GDM1 (cell line): ENCODE measurements at places on chromosomes 3 and 15.

DNA sequence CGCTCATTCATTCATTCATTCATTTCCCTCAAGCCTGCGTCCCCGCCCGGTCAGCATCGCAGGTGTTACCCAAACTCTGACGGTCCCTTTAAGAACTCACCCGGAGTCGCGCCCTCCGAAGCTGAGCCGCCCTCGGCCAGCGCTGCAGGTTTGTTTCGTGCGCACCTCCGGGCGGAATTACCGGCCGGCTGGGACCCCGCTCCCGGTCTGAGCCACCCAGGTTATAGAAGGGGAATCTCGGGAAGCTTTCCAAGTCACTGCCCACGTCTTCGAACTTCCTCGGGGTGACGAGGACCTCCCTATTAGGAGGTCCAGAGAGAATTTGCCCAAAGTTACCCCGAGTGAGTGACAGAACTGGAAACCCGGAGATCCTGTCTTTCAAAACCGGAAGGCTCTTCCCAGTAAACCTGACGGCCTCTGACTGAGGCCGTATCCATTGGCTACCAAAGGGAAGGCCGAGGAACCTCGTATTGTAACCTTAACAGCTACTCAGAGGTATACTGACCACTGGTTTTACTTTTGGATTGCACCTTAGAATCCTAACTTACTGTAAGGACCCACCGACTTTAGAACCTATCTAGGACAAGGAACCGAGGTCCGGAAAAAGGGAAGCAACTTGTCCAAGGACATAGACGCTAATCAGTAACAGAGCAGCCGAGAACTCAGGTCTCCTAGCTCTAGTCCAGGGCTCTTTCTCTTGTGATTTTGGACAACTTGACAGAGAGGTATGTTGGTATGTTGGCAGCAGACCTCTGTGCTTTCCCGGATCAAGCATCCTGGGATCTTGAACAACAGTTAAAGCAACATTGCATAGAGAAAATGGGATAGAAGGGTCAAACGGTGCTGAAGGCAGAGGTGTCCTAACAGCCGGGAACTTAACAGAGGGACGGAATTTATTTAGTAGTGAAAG is 788 bp upstream of the DLG1 start:
- DNase-seq: no peak

DNA sequence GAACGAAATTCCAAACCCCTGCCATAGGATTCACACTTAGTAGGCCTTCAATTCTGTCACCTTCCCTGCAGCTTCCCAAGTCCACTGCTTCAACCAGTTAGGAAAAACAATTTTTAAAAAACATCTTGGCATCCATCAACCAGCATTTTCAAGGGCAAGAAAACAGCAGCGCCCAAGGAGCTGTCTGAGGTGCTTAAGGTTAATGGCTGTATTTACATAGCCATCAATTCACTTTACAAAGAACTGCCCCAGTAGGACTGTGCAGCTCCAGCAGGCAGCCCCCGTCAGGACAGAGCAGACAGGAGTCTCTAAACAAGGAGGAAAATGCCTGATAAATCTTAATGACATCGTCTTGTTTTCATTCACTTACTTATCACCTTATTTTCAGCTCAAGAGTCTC is 13.3 kb downstream of the TAFA4 start:
- DNase-seq: no peak

- DNase-seq: no peak
Observed at GRCh38 chr3:64571982-64572381, 115.8 kb downstream of the ADAMTS9 start.

GRCh38 chr3:169953462-169954141 is 13.0 kb upstream of the SEC62 start:
- DNase-seq: no peak

- no peak for DNase-seq
Observed at GRCh38 chr3:100263583-100263982, 2.8 kb downstream of the TBC1D23 start.

DNA sequence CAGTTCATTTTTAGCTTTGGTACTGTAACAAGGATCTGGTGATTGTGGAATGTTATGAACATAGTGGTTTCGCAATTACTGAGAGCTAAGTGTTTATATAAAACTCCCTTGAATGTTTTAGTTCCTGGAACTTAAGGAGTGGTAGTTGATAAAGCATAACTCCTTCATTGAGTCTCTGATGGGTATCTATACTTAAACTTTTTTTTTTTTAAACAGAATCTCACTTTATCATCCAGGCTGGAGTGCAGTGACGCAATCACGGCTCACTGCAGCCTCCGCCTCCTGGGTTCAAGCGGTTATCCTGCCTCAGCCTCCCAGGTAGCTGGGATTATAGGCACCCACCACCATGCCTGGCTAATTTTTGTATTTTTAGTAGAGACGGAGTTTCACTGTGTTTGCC is 11.3 kb downstream of the PRKCI start:
- no peak for DNase-seq

- no peak for DNase-seq
Observed at GRCh38 chr3:30598668-30599545, 7.5 kb upstream of the TGFBR2 start.

DNA sequence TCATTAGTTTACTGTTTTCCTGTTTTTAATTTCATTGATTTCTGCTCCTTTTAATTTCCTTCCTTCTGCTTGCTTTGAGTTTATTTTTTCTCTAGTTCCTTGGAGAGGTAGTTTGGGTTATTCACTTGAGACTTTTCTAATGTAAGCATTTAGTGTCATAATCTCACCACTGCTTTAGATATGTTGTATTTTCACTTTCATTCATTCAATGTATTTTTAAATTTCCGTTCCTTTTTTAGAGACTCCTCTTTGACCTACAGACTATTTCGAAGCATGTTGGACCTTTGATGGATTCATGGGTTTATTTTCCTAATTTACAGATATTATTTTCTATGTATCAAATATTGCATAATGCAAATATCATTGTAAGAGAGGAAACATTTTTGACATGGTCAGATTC is 23.3 kb downstream of the KLHL18 start:
- DNase-seq: no peak

DNA sequence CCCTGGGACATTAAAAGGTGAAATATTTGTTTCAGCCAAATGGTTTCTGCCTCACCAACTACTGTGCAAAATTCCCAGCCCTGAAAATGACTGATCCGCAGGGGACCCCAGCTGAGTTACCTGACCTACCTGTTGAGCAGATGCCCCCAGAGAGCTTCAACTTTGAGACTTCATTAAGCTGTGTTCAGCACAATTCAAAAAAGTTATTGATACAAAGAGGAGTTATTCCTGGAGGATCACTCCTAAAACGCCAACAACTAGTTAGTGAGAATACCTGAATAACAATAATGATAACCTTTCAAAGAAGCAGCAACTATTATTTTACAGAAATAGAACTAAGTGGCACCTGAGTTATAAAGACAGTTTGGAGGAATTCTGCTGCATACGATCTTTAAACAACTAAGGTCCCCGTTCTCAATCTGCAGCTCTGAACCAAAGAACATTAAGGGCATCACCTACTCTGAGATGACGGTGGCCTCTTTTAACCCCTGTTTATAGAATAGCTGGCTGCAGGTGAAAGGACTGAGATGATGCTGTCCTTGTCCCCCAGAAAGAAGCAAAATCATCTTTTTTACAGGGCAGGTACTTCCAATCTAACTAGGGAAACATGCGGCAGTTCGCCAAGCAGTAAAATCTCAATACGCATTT is 659 bp downstream of the GADL1 start:
- DNase-seq: no peak

DNA sequence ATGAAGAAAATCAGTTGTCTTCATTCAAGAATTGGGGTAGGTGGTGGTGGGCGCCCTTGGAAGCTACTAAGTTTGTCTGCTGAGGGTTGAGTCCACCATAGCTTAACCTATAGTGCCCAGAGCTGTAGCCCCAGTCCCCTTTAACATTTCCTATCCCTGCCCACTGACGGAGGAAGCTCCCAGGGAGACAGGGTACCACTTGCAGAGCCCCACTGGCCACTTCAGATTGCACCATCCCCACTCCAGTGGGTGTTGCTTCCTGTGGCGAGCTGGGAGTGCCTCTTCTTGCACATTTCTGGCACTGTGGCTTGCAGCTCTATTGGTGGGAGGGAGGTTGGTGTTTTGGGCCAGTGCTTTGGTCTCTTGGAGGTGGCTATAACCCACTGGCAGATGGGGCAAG is 2.7 kb downstream of the PXYLP1 start:
- no peak for DNase-seq

- DNase-seq: no peak
Observed at GRCh38 chr3:127440384-127440783, 150.1 kb downstream of the TPRA1 start.

- DNase-seq: no peak
Observed at GRCh38 chr3:40124918-40125317, 184.6 kb upstream of the EIF1B start.

GRCh38 chr3:29850641-29851040 is 569.8 kb downstream of the RBMS3 start:
- DNase-seq: no peak

DNA sequence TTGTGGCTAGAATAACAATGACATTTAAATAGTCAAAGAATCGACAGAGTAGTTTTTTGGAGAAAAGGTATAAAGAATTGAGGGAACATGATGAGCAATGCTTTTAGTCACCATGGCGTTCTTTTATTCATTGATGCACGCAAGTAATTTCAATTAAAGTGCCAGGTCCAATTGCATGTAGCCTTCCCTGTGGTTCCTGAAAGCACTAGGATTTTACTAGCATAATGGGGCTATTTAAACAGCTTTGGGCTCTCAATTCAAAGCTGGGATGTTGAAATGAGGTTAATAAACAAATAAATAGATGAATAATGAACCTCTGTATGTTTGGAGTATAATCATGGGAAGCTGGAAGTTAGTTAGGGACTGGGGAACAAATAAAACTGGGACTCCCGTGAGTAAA is 121.2 kb upstream of the GAP43 start:
- no peak for DNase-seq

DNA sequence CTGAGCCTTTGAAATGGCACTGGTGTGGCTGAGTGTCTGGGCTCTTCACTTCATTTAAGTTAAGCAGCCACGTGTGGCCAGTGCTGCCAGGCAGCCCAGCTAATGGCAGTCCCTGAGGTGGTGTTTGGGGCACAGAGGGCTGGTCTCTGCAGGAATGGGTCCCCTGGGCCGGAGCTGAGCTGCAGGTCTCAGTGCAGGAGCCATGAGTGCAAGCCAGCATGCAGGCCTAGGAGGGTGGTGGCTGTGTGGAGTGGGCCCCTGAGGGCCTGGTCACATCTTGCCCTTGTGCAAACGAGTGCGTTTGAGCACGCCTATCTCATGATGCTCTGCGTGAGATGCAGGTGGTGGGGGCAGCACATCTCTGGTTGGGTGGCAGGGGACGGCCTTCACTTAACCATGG is 48.9 kb downstream of the PLXNA1 start:
- no peak for DNase-seq

DNA sequence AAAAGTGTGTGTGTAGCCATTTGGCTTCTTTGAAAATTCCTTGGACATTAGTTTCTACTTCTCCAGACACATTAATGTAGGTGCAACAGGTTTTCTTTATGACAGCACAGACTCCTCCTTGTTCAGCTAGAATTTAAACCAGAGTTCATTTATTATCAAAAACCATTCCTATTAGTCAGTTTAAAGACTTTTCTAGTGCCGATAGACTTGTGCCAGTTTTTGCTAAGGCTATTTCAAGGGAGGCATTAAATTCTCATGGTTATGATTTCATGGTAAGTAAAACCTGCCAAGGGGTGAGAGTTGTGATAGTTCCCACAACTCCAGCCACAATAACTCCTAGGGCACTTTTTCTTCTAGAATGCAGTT is 20.6 kb upstream of the SENP7 start:
- no peak for DNase-seq

GRCh38 chr3:69866988-69867720 is 127.9 kb downstream of the MITF start:
- DNase-seq: no peak

GRCh38 chr3:155194973-155195957 is 98.2 kb downstream of the STRIT1 start:
- no peak for DNase-seq

DNA sequence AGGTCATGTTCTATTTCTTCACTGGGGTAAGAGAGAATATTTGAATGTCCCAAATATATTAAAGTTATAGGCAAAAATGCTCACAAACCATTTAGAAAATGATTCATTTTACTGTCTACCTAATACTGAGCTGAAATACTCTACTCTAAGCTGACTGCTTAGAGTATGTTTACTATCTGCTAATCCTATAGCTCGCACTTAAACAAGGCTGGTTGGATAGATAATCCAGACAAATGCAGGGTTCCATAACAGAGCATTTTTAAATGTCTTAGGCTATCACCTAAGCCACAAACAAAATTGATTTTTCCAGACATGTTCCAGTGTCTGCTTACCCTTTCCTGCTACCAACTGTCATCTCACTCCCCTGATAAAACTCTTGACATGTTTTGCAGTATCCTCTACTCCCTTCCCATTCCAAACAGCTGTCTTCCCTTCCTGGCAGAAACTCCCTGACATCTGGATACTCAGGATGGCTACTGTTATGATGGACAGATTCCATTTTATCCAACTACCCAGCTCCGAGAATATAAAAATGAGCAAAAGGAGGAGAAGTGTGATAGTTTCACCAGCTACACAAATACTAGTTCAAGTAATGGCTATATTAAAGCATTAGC is 1034.7 kb downstream of the FHIT start:
- DNase-seq: no peak

DNA sequence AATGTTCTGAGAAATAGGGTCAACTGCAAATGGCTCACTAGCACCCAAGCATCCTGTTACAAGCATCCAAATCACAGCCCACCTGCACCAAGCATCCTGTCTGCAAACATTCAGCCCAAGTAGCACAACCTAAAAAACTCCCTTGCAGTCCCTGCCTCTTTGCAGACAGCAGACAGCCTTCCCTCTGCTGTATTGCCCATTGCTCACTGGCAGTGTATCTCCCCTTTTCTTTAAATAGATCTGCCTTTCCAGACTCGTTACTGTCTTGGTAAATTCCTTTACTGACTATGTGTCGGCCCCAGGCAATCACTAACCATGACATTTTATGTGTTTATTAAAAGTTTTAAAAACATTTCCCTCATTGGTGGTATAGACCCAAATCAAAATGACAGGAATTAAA is 155.4 kb downstream of the ADAMTSL3 start:
- no peak for DNase-seq

DNA sequence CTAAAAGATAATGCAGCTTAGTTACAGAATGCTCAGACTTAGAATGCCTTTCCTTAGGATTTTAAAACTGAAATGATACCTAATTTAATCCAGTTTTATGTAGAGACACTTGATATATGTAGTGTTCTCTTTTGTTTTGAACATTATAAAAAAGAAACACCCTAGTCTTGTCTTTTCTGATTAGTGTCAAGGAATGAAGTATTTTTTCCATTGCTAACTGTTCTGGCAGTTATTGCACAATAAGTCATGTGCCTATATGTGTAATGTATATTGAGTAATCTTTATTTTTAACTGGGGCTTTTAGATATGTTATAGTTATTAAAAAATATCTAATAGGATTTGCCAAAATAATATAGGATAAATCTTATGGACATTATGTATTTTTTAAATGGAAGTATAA is 4.5 kb downstream of the ARL8B start:
- DNase-seq: no peak
